Hepatic stellate cell (primary cell): ENCODE measurements at places on chromosomes 13 and 19.
A peak's percentile ranks its signal among the peaks of the same experiment; 100 is the strongest.

DNA sequence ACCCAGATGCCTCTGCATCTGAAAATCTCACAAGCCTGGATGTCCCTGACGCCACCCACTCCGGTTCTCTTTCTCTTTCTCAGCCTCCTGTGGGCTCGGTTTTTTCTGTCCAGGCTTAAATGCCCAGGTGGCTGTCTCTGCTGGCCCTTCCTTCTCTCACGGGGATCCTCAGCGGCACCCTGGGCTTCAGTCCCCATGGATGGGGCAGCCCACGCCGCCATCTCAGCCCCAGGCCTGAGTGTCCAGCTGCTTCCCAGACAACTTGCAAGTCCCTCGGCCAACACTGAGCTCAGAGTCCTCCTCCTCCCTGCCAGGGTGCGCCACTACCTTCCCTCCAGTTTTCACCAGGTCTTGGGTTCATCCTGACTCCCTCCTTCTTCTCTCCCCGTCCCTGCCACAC lies 6.4 kb downstream of the FBN3 start:
- DNase-seq, result no peak

GRCh38 chr13:32581177-32581786 lies 5.0 kb upstream of the PDS5B start:
- DNase-seq, result peak; percentile 20

GRCh38 chr13:100836711-100837110 lies 162.1 kb upstream of the TMTC4 start:
- peak; percentile 2 for DNase-seq

GRCh38 chr19:1847684-1848398 lies 442 bp downstream of the REXO1 start:
- peak; percentile 60 for DNase-seq
